ENCODE measurements at places on chromosomes 6 and 20.

GRCh38 chr20:53828682-53829254, 235.1 kb upstream of the ZNF217 start:
- DNase-seq = peak; percentile 96

GRCh38 chr6:69774740-69775584, 21.8 kb downstream of the LMBRD1 start:
- DNase-seq = peak; percentile 98

DNA sequence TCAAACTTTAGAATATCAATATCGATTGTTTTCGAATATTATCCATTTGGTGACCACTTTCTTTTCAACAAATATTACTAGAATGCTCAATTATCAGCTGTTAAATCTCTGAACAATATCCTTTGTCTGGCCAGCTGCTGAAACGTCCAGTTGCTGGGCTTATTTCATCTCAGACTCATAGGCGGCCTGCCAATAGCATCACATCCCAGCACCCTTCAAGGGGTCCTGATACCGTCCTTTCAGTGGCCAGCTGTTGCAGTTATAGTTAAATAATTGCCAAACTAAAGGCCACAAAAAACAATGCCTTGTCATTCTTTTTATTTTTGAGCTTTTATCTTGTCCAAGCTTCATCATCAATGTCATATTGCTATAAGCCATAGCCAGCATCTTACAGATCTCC, 1006.8 kb upstream of the MANEA start:
- DNase-seq = no peak

- no peak for DNase-seq
These were observed 20.5 kb downstream of the MAP7 start for GRCh38 chr6:136529710-136530109.

GRCh38 chr6:2129182-2129621, 116.2 kb downstream of the GMDS start:
- DNase-seq = no peak

DNA sequence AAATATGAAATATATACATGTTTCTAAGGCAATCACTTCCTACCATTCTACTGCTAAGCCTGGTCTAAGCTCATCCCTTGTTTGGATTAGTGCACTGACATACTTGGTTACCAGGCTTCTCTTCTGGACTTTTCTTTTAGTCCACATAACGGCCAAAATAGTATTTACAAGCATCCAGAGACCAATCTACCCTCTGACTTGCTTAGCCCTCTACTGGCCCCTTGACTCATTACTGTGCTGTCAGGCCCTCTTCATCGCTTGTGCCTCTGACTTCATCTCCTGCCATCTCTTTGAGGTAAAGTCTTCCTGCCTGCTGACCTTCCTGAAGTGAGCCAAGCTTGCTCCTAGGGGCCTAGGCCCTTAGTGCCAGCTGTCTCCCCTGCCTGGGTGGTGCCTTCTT, 35.1 kb downstream of the TULP4 start:
- DNase-seq = no peak

- DNase-seq = no peak
These were observed 44.3 kb upstream of the IRF4 start for GRCh38 chr6:347232-347631.
